H1 (cell line): ENCODE measurements at places on chromosomes 3 and 15.

- no peaks in the 10 kb centered on the region for H3K27me3 ChIP-seq
Observed at GRCh38 chr3:123683505-123684154, 98.8 kb upstream of the HACD2 start.

GRCh38 chr15:27065151-27065550 is 94.2 kb downstream of the GABRG3 start:
- H3K36me3 ChIP-seq = no peaks in the 10 kb centered on the region
- no peak overlapping the region for H3K4me3 ChIP-seq
- no peaks in the 10 kb centered on the region for H3K27me3 ChIP-seq
- DNase-seq = no peak

DNA sequence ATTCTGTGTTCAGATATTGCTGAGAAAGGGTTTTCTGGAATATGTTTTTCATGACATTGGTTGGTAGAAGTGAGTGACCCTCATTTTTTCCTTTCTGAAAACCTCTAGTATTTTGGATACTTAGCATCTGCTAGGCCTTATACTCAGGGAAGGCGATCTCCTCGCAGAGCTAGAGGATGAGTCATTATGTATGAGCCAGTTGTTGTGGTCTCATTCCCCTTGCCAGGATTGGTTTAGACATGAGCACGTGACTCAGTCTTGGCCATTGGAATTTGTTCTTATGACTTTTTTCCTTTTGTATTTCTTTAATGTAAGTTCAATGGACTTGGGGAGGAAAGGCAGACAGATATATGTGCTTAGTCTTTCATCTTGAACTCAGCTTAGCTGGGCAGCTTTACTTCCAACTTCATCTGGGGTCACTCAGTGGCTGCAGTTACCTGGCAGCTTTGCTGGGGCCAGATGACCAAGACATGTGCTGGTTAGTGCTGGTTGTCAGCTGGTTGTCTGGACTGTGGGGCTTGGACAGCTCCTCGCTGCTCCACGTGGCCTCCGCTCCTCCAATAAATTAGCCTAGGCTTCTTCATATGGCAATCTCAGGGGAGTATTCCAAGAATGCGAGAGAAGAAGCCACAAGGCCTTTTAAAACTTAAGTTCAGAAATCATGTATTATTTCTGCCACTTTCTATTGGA is 207.5 kb downstream of the IL20RB start:
- no peak for DNase-seq
- peaks cover 12% of the 10 kb centered on the region; the same call in 1 of the 2 replicates for H3K4me1 ChIP-seq
- H3K27me3 ChIP-seq = no peaks in the 10 kb centered on the region
- no peak overlapping the region for H3K4me3 ChIP-seq
- no peaks in the 10 kb centered on the region for H3K36me3 ChIP-seq
- no peak overlapping the region for H3K27ac ChIP-seq

- no peaks in the 10 kb centered on the region for H3K36me3 ChIP-seq
- H3K27ac ChIP-seq = no peak overlapping the region
- H3K4me1 ChIP-seq = peaks cover 18% of the 10 kb centered on the region
- DNase-seq = no peak
- H3K27me3 ChIP-seq = no peaks in the 10 kb centered on the region
Observed at GRCh38 chr3:195154111-195154791, 116.7 kb downstream of the XXYLT1 start.

- no peak overlapping the region for H3K27ac ChIP-seq
- DNase-seq = no peak
- no peaks in the 10 kb centered on the region for H3K36me3 ChIP-seq
- no peak overlapping the region for H3K4me3 ChIP-seq
Observed at GRCh38 chr3:50213373-50213772, 8.3 kb downstream of the SLC38A3 start.

DNA sequence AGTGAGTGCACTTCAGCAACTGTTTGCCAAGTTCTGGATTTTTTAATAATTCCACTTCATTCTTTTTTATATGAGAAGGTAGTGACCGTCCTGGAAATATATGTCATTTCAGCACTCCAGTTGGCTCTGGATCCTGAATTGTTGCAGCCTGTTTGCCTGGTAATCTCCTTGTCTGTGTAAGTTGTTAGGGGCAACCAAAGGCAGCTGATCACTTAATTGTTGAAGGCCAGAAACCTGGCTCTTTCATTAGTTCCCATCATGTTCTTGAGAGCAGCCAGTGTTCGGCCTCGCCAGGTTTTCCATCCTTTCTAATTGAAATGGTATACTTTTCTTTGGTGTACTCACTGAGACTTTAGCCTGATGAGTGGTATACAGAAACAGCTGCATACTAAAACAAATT is 168.6 kb downstream of the SOX2 start:
- no peaks in the 10 kb centered on the region for H3K4me1 ChIP-seq
- H3K27ac ChIP-seq = no peak overlapping the region
- H3K27me3 ChIP-seq = no peaks in the 10 kb centered on the region
- H3K4me3 ChIP-seq = no peak overlapping the region
- H3K36me3 ChIP-seq = no peaks in the 10 kb centered on the region

DNA sequence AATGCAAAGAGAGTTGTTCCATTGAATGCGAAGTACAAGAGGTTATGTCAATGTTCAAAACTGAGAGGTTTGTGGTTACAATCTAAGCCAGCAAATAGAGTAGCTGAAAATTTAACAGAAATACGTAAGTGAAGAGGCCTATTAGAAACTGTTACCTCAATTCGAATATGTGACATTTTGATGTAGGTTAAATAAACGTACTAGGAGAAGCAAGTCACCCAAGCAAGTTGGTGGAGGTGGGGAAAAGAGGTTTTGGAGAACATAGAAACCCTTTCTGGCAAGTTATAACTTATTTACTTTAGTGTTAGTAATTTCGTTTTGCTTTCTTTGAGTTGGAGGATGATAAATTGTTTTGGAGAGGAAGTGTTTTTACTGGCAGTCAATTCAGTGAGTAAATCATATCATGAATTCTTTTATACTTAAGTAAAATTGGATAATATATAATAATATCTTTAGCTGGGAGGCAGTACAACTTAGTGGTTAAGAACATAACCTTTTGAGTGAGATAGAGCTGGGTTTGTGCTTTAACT is 91.2 kb upstream of the NAALADL2 start:
- DNase-seq = no peak
- no peak overlapping the region for H3K27ac ChIP-seq
- no peaks in the 10 kb centered on the region for H3K4me1 ChIP-seq
- no peaks in the 10 kb centered on the region for H3K27me3 ChIP-seq
- H3K4me3 ChIP-seq = no peak overlapping the region

- no peaks in the 10 kb centered on the region for H3K36me3 ChIP-seq
- no peaks in the 10 kb centered on the region for H3K4me1 ChIP-seq
- H3K27ac ChIP-seq = no peak overlapping the region
- no peaks in the 10 kb centered on the region for H3K27me3 ChIP-seq
- H3K4me3 ChIP-seq = no peak overlapping the region
- no peak for DNase-seq
Observed at GRCh38 chr3:127886956-127887231, 28.1 kb upstream of the KBTBD12 start.
